Lung (tissue), 17 donors: ENCODE measurements at places on chromosomes 5 and 9. TPM values are rescaled to one million over a fixed set of nuclear protein-coding genes. Genes with fewer than 3 reads are reported as not detected.
A peak's percentile ranks its signal among the peaks of the same experiment; 100 is the strongest.

The RHOBTB3 gene
- 47.7 TPM for total RNA-seq

The SLC1A3 gene
- total RNA-seq = 21.0 TPM

GRCh38 chr9:20692554-20692953 is 8.5 kb downstream of the FOCAD start:
- no peak overlapping the region for H3K4me3 ChIP-seq
- peaks cover 20% of the 10 kb centered on the region for H3K4me1 ChIP-seq
- H3K36me3 ChIP-seq = no peaks in the 10 kb centered on the region
- DNase-seq = no peak

DNA sequence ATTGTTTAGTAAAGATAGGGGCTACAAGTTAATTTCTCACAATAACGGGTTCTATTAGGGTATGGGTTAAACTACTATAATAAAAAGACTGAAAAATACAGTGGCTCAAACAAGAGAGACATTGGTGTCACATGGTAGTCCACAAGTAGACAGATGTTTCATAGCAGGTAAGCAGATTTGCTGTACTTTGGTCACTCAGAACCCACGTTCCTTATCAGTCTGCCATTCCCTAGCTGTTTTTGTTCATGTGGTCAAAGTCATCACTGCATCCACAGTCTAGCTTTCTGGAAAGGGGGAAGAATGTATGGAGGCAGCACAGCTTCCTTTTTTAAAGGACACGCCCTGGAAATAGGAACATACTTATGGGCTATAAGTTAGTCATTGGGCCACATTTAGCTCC is 73.0 kb downstream of the SLC12A2 start:
- no peak overlapping the region for H3K27ac ChIP-seq
- H3K36me3 ChIP-seq = peaks cover 13% of the 10 kb centered on the region
- H3K4me3 ChIP-seq = no peak overlapping the region
- DNase-seq = no peak
- H3K4me1 ChIP-seq = no peaks in the 10 kb centered on the region

DNA sequence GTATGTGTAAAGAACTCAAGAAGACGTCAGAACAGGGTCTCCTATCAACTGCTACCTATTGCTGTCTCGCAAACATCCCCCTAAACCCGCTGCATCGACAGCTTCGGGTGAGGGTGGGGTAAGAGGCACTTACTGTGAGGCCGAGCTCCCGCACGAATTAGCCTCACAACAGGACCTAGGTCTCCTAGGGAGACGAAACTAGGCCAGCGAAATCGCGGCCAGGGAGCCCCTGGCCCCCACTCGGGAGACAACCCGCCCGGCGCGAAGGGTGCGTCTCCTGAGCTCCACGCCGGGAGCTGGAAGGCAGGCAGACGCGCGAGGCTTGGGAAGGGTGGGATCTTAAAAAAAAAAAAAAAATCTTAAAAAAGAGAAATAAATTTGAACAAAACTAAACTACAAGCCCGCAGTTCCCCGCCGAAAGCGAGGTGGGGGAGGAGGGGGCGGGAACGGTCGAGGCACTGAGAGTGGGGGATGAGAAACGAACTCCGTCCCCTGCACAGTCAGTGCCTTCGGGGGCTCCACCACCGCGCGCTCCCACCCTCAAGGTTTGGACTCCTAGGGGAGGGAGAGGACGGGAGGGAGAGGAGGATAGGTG is 33.0 kb upstream of the NFIB start:
- peak; percentile 91 for DNase-seq
- peaks cover 84% of the 10 kb centered on the region for H3K4me1 ChIP-seq
- no peaks in the 10 kb centered on the region for H3K36me3 ChIP-seq
- peak overlapping the region; percentile 87 for H3K27ac ChIP-seq
- no peak overlapping the region for H3K4me3 ChIP-seq
- peaks cover 7% of the 10 kb centered on the region for H3K27me3 ChIP-seq

DNA sequence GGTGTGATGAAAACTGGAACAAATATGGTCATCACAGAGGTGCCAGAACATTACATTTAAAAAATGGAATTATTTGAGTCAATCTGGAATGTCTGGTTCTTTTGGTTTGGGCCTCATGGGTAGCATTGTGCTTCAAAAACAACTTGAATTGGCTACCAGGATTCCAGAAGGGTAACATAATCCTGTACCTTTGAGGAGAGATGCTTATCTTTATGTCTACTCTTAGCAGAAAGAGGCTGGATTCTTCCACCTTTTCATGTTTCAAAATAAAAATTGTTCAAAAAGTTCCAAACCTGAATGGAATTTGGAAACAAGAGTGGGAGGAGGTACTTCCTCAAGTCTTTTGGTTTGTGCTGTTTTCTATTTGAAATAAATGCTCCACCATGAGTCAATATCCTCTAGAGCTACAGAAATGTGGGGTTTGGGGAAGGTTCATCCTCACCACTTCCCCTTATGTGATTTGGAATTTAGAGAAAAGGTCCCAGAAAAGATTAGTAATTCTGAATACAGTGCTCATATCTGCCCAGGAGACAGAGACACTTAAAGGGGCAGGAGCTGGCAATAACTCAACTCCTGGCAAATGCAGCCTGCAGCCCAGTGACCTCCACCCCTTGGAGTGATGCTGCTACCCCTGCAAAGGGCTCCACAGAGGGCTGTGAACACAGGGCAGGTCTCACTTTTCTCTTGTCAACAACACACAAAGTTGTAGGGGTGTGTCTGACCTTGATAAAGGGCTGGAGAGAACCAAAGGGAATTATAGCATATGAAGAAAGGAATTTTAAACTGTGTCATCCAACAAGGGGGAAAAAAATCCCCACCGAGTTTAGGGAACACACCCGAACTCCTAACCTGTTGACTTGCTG is 272.8 kb downstream of the CWC27 start:
- H3K4me3 ChIP-seq = no peak overlapping the region
- H3K27me3 ChIP-seq = no peaks in the 10 kb centered on the region
- no peaks in the 10 kb centered on the region for H3K36me3 ChIP-seq
- no peaks in the 10 kb centered on the region for H3K4me1 ChIP-seq
- DNase-seq = no peak
- H3K27ac ChIP-seq = no peak overlapping the region

- H3K4me1 ChIP-seq = no peaks in the 10 kb centered on the region
- H3K27ac ChIP-seq = peak overlapping the region; percentile 79
- peak; percentile 29 for DNase-seq
- no peaks in the 10 kb centered on the region for H3K36me3 ChIP-seq
Observed at GRCh38 chr9:111661802-111662521, 557 bp downstream of the GNG10 start.

The CARD6 gene
- total RNA-seq = 13.5 TPM
